ENCODE measurements at places on chromosomes 16 and 17. TPM values are rescaled to one million over a fixed set of nuclear protein-coding genes. Genes with fewer than 3 reads are reported as not detected.

KRTAP9-8 gene
- not detected for total RNA-seq

MYH8 gene
- total RNA-seq = not detected

PRRT2 gene
- 3.1 TPM for total RNA-seq

CEP112 gene
- 8.5 TPM for total RNA-seq

HOXB1 gene
- total RNA-seq = not detected

CTRB1 gene
- total RNA-seq = not detected

- peak within 1 kb of the TSS; percentile 73 for H3K4me3 ChIP-seq
- H3K27me3 ChIP-seq = no peaks in the 10 kb centered on the region
- H3K36me3 ChIP-seq = no peaks in the 10 kb centered on the region
- H3K4me1 ChIP-seq = peaks cover 34% of the 10 kb centered on the region
- peak; percentile 93 for DNase-seq
Measured at GRCh38 chr16:70438969-70439862, at the start of gene ST3GAL2. Gene ST3GAL2, minus strand, starts transcription at chr16:70439100. Its CDS starts 40,570 bp downstream, at chr16:70398530.

- no peak overlapping the region for H3K27ac ChIP-seq
- H3K4me3 ChIP-seq = no peak overlapping the region
- no peaks in the 10 kb centered on the region for H3K36me3 ChIP-seq
- H3K4me1 ChIP-seq = no peaks in the 10 kb centered on the region
- no peaks in the 10 kb centered on the region for H3K27me3 ChIP-seq
- DNase-seq = no peak
Measured at GRCh38 chr17:14320098-14320497, 19.2 kb downstream of the HS3ST3B1 start.

DNA sequence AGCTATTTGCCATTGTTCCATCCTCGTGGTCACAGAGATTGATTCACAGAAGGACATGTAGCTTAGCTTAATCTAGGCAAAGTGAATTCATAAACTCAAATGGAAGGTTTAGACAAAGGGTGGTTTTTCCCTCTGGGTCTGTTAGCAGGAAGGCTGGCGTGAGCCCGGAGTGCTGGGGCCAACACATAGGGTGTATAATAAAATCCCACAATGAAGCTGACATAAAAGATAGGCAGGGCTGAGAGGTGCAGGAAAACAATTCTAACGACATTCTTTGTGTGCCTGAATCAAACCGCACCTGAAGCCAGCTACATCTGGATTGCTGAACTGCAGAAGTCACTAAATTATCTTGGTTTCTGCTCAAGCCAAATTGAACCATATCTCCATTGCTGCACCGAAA lies 173.9 kb downstream of the MAF start:
- no peak overlapping the region for H3K4me3 ChIP-seq
- no peak overlapping the region for H3K27ac ChIP-seq
- H3K36me3 ChIP-seq = no peaks in the 10 kb centered on the region
- no peaks in the 10 kb centered on the region for H3K4me1 ChIP-seq

DNA sequence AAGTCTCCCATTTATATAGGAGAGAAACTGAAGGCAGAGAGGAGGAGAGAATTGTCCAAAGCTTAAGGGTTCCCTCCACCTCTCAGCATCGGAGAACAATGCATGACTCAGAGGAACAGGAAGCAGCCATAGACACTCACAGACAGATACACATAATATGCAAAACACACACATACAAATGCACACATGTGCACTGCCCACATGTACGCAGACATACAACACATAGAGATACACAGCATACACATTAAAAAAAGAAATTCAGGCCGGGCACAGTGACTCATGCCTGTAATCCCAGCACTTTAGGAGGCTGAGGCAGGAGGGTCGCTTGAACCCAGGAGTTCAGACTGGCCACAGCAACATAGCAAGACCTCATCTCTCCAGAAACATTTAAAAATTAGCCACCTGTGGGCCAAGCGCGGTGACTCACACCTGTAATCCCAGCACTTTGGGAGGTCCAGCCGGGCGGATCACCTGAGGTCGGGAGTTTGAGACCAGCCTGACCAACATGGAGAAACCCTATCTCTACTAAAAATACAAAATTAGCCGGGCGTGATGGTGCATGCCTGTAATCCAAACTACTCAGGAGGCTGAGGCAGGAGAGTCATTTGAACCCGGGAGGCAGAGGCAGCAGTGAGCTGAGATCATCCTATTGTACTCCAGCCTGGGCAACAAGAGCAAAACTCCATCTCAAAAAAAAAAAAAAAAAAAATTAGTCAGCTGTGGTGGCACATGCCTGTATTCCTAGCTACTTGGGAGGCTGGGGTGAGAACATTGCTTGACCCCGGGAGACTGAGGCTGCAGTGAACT lies 11.3 kb downstream of the ERAL1 start:
- no peak overlapping the region for H3K27ac ChIP-seq
- H3K27me3 ChIP-seq = no peaks in the 10 kb centered on the region
- peaks cover 11% of the 10 kb centered on the region for H3K36me3 ChIP-seq
- DNase-seq = peak; percentile 41

DNA sequence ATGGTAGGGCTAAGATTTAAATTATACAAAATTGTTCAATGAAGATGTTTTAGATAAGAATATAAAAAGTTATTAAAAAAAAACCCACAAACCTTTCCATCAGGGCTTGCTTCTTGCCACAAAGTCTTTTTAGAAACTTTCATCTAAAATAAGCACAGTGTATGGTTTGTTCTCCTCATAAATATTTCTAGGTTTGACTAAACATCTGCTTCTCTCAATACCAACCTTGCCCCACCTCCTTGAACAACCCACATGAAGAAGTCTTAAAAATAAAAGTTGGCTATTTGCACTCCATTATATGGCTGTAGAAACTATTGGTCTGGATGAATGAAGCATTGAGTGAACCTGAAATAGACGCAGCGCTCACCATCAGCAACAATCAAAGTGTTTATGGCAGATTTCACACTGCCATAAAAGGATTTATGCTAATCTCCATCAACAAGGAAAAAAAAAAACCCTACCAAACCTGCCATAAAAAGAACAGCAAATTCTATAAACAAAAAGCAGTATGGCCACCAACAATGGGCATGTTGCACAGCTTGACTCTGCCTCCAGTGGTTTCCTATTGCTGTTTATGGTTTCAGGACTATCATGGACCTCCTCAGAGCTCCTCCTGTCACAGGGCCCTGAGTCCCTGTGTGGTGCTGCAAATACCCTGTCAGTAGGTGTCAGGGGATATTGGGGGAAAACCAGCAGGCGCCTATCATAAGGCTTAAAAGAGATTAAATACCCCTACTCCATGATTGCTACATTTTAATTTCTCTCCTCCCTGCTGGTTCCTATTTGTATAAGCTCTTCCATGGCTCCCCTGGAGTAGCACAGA lies 37.6 kb downstream of the SNX11 start:
- DNase-seq = no peak
- H3K27ac ChIP-seq = no peak overlapping the region
- no peaks in the 10 kb centered on the region for H3K36me3 ChIP-seq
- H3K4me1 ChIP-seq = no peaks in the 10 kb centered on the region
- no peak overlapping the region for H3K4me3 ChIP-seq
- no peaks in the 10 kb centered on the region for H3K27me3 ChIP-seq

DNA sequence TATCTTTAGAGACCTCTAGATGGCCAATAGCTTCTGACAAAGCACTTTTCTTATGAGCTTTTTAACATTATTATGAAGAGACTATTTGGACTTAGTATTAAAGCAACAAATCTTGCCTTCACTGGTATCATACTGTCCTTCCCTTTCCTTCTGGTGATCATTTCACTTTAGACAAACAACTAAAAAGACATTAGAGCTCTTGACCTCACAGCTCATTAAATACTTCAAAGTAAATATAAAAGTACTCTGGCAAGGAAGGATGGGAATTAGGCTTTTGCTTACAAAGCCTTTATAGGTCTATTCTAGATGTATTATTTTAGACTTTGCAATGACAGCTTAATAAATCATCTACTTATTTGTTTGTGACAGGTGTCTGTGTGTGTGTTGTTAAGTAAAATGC lies 11.1 kb downstream of the STXBP4 start:
- H3K36me3 ChIP-seq = no peaks in the 10 kb centered on the region
- DNase-seq = no peak
- no peaks in the 10 kb centered on the region for H3K27me3 ChIP-seq
- no peaks in the 10 kb centered on the region for H3K4me1 ChIP-seq

GRCh38 chr17:78884148-78884825 lies 18.7 kb downstream of the CEP295NL start:
- H3K36me3 ChIP-seq = no peaks in the 10 kb centered on the region
- peaks cover 35% of the 10 kb centered on the region for H3K4me1 ChIP-seq
- no peak overlapping the region for H3K4me3 ChIP-seq
- H3K27me3 ChIP-seq = no peaks in the 10 kb centered on the region
- H3K27ac ChIP-seq = no peak overlapping the region

- H3K27ac ChIP-seq = no peak overlapping the region
- DNase-seq = no peak
- H3K4me1 ChIP-seq = peaks cover 28% of the 10 kb centered on the region
- H3K4me3 ChIP-seq = no peak overlapping the region
- no peaks in the 10 kb centered on the region for H3K27me3 ChIP-seq
Measured at GRCh38 chr16:73033271-73033998, 14.5 kb downstream of the ZFHX3 start.

GRCh38 chr16:48231727-48232492 lies 12.2 kb upstream of the LONP2 start:
- H3K36me3 ChIP-seq = no peaks in the 10 kb centered on the region
- H3K4me3 ChIP-seq = no peak overlapping the region
- no peak overlapping the region for H3K27ac ChIP-seq

- H3K27ac ChIP-seq = no peak overlapping the region
- DNase-seq = peak; percentile 26
- no peaks in the 10 kb centered on the region for H3K27me3 ChIP-seq
- no peaks in the 10 kb centered on the region for H3K4me1 ChIP-seq
- no peak overlapping the region for H3K4me3 ChIP-seq
Measured at GRCh38 chr17:142102-142661, 4.8 kb downstream of the SCGB1C2 start.

- no peaks in the 10 kb centered on the region for H3K36me3 ChIP-seq
- H3K27ac ChIP-seq = no peak overlapping the region
- no peaks in the 10 kb centered on the region for H3K4me1 ChIP-seq
- H3K4me3 ChIP-seq = no peak overlapping the region
Measured at GRCh38 chr17:37698911-37699255, 46.0 kb downstream of the HNF1B start.

GRCh38 chr17:14871921-14872320 lies 393.2 kb downstream of the PMP22 start:
- H3K27ac ChIP-seq = no peak overlapping the region
- no peaks in the 10 kb centered on the region for H3K36me3 ChIP-seq
- no peak for DNase-seq
- H3K4me3 ChIP-seq = no peak overlapping the region
- H3K4me1 ChIP-seq = no peaks in the 10 kb centered on the region
- H3K27me3 ChIP-seq = no peaks in the 10 kb centered on the region

DNA sequence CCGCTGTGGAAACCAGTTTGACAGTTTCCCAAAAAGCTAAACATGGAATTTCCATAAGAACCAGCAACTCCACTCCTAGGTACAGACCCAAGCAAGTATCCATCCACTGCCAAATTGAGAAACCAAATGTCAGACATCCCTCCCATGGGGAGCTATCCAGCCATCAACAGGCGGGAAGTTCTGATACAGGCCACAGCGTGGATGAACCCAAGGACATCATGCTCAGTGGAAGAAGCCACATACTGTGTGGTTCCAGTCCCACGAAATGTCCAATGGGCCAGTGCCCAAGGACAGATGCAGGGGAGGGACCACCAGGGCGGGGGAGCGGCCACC lies 12.6 kb upstream of the BAIAP2 start:
- H3K4me3 ChIP-seq = no peak overlapping the region
- peaks cover 22% of the 10 kb centered on the region for H3K4me1 ChIP-seq
- no peaks in the 10 kb centered on the region for H3K36me3 ChIP-seq
- DNase-seq = peak; percentile 30

GRCh38 chr17:45077643-45078042 lies 16.5 kb downstream of the NMT1 start:
- no peak overlapping the region for H3K4me3 ChIP-seq
- no peaks in the 10 kb centered on the region for H3K27me3 ChIP-seq
- DNase-seq = peak; percentile 54
- H3K4me1 ChIP-seq = peaks cover 16% of the 10 kb centered on the region

DNA sequence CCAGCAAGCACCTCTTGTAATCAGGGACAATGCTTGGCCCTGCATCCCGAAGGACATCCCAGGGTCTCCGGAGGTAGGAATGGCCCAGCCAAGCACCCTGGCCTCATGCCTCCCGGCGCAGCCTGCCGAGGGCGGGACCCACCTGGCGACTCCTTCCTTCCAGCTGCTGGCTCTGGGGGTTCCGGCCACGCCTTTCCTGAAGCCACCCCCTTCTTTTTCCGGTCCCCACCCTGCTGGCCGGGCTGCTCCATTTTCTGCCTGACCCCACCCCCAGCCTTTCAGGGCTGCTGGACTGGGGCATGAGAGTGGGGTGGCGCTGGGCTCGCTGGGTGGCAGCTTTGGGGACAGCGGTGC lies 22.5 kb upstream of the CIBAR2 start:
- H3K36me3 ChIP-seq = no peaks in the 10 kb centered on the region
- peaks cover 2% of the 10 kb centered on the region for H3K27me3 ChIP-seq
- H3K4me3 ChIP-seq = no peak overlapping the region

- no peaks in the 10 kb centered on the region for H3K36me3 ChIP-seq
- no peak overlapping the region for H3K4me3 ChIP-seq
- H3K27ac ChIP-seq = no peak overlapping the region
- H3K27me3 ChIP-seq = no peaks in the 10 kb centered on the region
Measured at GRCh38 chr17:15238676-15239422, 26.3 kb downstream of the PMP22 start.

GRCh38 chr17:2438823-2439222 lies 38.0 kb upstream of the MNT start:
- no peaks in the 10 kb centered on the region for H3K4me1 ChIP-seq
- no peak for DNase-seq
- H3K36me3 ChIP-seq = peaks cover 56% of the 10 kb centered on the region
- no peak overlapping the region for H3K27ac ChIP-seq
- no peaks in the 10 kb centered on the region for H3K27me3 ChIP-seq
- H3K4me3 ChIP-seq = no peak overlapping the region

- no peak for DNase-seq
- no peaks in the 10 kb centered on the region for H3K27me3 ChIP-seq
- H3K27ac ChIP-seq = no peak overlapping the region
- H3K4me1 ChIP-seq = no peaks in the 10 kb centered on the region
- no peak overlapping the region for H3K4me3 ChIP-seq
- H3K36me3 ChIP-seq = no peaks in the 10 kb centered on the region
Measured at GRCh38 chr17:65444049-65444448, 117.4 kb downstream of the AXIN2 start.

DNA sequence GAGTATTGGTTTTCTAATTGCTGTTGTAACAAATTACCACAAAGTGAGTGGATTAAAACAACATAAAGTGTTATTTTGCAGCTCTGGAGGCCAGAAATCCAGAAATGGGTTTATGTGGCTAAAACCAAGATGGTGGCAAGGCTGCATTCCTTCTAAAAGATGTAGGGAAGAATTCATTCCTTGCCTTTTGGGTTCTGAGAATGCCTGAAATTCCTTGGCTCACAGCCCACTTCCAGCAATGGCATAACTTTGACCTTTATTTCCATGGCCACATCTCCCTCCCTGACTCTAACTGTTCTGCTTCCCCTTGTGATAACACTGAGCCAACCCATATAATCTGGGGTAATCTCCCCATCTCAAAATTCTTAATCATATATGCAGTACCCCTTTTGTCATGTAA lies 269.6 kb upstream of the RPL38 start:
- H3K36me3 ChIP-seq = no peaks in the 10 kb centered on the region
- no peak overlapping the region for H3K4me3 ChIP-seq
- no peak overlapping the region for H3K27ac ChIP-seq
- no peaks in the 10 kb centered on the region for H3K4me1 ChIP-seq
